ENCODE measurements at places on chromosomes 13 and 19.

DNA sequence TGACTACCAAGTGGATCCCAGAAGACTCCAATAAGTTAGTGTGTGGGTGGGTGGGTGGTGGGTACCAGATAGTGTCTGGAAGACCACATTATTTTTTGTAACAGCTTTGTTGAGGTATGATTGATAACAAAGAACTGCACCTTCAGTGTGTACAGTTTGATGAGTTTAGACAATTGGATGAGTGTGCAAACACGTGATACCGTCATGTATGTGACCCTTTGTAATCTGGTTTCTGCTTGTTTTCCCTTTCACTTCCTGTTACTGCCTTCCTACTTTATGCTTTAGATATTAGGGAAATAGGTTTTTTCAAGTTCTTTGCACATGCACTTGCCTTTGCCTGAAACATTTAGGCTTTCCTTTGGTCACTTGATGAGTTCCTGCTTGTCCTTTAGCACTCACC is 8.5 kb downstream of the RPL21 start:
- no peaks in the 10 kb centered on the region for H3K27me3 ChIP-seq
- no peak for DNase-seq
- no peak overlapping the region for H3K4me3 ChIP-seq
- peaks cover 64% of the 10 kb centered on the region for H3K36me3 ChIP-seq
- H3K4me1 ChIP-seq = no peaks in the 10 kb centered on the region

- H3K36me3 ChIP-seq = no peaks in the 10 kb centered on the region
- no peak overlapping the region for H3K4me3 ChIP-seq
- H3K27me3 ChIP-seq = no peaks in the 10 kb centered on the region
- no peak for DNase-seq
- H3K4me1 ChIP-seq = no peaks in the 10 kb centered on the region
These were observed 1193.0 kb downstream of the UQCRFS1 start for GRCh38 chr19:28019901-28020300.

GRCh38 chr13:49494645-49495044 is 1.1 kb upstream of the PHF11 start:
- H3K27me3 ChIP-seq = no peaks in the 10 kb centered on the region
- peak overlapping the region; percentile 88 for H3K27ac ChIP-seq
- H3K4me1 ChIP-seq = no peaks in the 10 kb centered on the region
- H3K36me3 ChIP-seq = no peaks in the 10 kb centered on the region
- no peak for DNase-seq
- H3K4me3 ChIP-seq = peak overlapping the region; percentile 66

DNA sequence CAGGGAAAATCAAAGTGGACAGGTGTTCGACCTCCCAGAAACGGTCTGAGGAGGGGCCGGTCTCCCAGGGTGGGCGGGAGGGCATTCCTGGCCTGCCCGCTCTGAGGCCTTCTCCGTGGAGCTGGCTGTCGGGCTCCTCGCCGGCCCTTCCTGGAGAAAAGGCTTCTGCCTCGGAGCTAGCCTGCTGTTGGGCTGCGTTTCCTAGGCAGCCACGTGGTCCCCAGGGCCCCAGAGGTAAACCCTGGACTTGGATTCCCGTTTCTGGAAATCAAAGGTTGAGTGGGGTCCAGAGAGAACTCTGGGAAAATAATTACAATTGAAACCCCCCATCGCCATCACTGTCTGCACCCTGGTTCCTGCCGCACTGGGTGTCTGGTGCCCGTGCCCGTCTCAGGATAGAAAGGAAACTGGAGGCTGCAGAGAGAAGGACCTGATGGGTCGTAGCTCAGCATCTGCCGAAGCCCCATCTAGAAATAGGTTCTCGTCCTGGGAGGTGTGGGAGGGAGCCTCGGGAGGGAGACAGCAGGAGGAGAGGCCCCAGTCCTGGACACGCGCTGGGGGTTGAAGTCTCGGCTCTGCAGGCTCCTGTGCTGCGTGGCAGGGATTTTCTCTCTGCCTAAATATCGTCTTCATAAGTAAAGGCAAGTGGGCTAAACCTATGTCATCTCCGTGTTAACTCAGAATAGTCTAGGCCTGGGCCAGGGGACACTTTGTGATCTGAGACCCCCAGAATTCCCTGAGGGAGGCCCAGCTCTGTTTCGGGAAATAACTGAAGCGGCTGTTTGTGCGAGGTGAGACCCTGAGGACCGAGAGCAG is 7.7 kb upstream of the PROZ start:
- no peak for DNase-seq
- H3K27me3 ChIP-seq = no peaks in the 10 kb centered on the region
- H3K4me1 ChIP-seq = peaks cover 12% of the 10 kb centered on the region

- H3K36me3 ChIP-seq = no peaks in the 10 kb centered on the region
- H3K4me1 ChIP-seq = peaks cover 24% of the 10 kb centered on the region
- peak overlapping the region; percentile 41 for H3K4me3 ChIP-seq
- no peak overlapping the region for H3K27ac ChIP-seq
- H3K27me3 ChIP-seq = no peaks in the 10 kb centered on the region
These were observed 497 bp upstream of the MLNR start for GRCh38 chr13:49219647-49220035.

DNA sequence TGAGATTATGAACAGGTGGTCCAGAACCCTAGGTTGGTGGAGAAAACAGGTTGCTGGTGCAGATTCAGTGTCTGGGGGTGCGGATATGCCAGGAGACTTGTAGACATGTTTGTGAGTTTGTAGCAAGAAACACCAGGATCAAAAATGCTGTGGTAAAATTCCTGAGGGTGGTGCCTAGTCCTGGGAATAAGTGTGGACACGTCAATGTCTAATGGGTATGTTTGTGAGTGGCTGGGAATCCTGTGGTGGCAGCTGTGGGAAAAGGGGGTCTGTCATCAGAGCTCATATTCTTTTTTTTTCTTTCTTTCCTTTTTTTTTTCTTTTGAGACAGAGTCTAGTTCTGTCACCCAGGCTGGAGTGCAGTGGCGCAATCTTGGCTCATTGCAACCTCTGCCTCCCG is 7.2 kb downstream of the ZNF708 start:
- no peak overlapping the region for H3K4me3 ChIP-seq
- H3K4me1 ChIP-seq = no peaks in the 10 kb centered on the region
- H3K27me3 ChIP-seq = no peaks in the 10 kb centered on the region
- peaks cover 6% of the 10 kb centered on the region for H3K36me3 ChIP-seq

GRCh38 chr13:66994517-66995202 is 235.5 kb downstream of the PCDH9 start:
- no peak for DNase-seq
- no peaks in the 10 kb centered on the region for H3K27me3 ChIP-seq
- peak overlapping the region; percentile 22 for H3K4me3 ChIP-seq
- H3K4me1 ChIP-seq = no peaks in the 10 kb centered on the region
- H3K36me3 ChIP-seq = no peaks in the 10 kb centered on the region

Measured in tibial artery (tissue), 4 donors.